ENCODE measurements at places on chromosomes 7 and 10. TPM values are rescaled to one million over a fixed set of nuclear protein-coding genes. Genes with fewer than 3 reads are reported as not detected.

The TCERG1L gene
- total RNA-seq: not detected

The MACC1 gene
- total RNA-seq: under 0.01 TPM

The SFRP5 gene
- total RNA-seq: not detected

The LRRC4 gene
- total RNA-seq: 1.3 TPM

The PAX4 gene
- not detected for total RNA-seq

The ACBD7 gene
- 1.4 TPM for total RNA-seq

The SLC18A3 gene
- total RNA-seq: under 0.01 TPM

The BTRC gene
- total RNA-seq: 9.0 TPM

The MYL10 gene
- total RNA-seq: not detected

The OR2A12 gene
- total RNA-seq: not detected

The OR2A1 gene
- total RNA-seq: not detected

The ANKRD2 gene
- 0.36 TPM for total RNA-seq

The NUTM2A gene
- total RNA-seq: 0.19 TPM

The MSMB gene
- total RNA-seq: 0.27 TPM

The LRRC18 gene
- not detected for total RNA-seq

The HTR5A gene
- not detected for total RNA-seq

The ATOH7 gene
- not detected for total RNA-seq

The UNCX gene
- total RNA-seq: not detected

All from endothelial cell of coronary artery (primary cell).